ENCODE measurements at places on chromosomes 16 and 17.

DNA sequence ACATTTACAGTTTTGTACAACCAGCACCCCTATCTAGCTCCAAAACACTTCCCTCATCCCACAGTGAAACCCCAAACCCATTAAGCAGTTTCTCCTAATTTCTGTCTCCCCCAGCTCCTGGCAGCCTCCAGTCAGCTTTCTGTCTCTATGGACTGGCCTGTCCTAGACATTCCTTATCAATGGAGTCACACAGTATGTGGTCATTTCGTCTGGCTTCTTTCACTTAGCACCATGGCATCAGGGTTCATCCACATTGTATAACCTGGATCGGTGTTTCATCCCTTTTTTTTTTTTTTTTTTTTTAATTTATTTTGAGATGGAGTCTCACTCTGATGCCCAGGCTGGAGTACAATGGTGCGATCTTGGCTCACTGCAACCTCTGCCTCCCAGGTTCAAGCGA lies 68.5 kb downstream of the ZDHHC7 start:
- no peak for DNase-seq

- peak; percentile 93 for DNase-seq
These were observed 5.9 kb downstream of the PAM16 start for GRCh38 chr16:4344983-4345835.

DNA sequence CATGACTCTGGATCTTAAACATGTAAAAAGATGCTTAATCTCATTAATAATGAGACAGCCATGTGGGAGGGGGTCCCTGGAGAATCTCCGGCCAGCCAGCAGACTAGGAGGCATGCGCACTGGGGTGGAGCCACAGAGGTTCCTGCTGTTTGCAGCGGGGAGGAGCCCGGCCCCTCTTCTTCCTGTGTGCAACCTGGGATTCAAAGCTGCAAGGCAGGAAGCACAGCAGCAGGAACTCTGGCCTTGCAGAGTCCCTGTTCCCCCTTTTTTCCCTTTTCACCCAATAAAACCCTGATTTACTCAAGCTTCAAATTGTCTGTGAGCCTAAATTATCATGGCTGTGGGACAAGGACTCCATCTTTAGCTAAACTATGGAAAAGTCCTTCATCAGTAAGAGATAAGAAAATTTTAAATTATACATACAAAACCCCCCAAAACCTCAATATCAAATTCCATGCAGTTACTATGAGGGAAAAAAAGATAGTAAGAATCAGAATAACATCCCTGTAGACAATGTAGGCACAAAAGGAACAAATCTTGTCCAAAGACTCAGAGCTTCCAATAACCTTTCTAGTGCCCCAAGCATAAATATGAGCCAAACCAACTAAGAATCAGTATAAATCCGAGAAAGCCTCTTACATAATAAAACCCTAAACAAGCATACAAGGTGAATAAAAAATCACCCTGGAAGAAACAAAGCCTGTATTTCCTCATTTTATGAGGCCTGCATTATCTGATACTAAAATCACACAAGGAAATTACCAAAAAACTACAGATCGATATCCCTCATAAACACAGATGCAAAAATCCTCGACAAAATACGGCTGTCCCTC lies 12.1 kb downstream of the CFDP1 start:
- DNase-seq, result peak; percentile 35

- no peak for DNase-seq
These were observed 14.0 kb upstream of the SLC6A4 start for GRCh38 chr17:30249460-30249859.

GRCh38 chr17:82305727-82306300 lies 11.6 kb downstream of the CD7 start:
- DNase-seq, result no peak

GRCh38 chr17:35799942-35800341 lies 4.5 kb upstream of the MMP28 start:
- no peak for DNase-seq

- peak; percentile 91 for DNase-seq
These were observed at the start of gene BTBD17 for GRCh38 chr17:74361230-74362068. BTBD17 (minus strand) TSS chr17:74361868; CDS start chr17:74361819, 49 bp downstream.

DNA sequence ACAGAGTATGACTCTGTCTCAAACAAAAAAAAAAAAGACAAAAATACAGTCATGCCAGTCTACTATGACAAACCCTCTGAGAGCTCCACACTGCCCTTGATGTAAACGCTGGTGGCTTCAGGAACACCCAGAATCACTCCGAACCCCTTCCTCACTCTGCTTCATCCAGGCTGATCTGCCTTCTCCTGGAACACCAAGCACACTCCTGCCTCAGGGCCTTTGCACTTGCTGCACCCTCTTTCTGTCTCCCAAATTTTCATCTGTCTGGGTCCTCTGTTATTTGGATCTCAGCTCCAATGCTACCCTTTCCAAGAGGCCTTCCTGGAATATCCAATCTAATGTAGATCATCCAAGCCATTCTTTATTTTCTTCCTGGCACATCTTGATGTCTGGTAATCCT lies 7.9 kb upstream of the SLC39A11 start:
- no peak for DNase-seq

DNA sequence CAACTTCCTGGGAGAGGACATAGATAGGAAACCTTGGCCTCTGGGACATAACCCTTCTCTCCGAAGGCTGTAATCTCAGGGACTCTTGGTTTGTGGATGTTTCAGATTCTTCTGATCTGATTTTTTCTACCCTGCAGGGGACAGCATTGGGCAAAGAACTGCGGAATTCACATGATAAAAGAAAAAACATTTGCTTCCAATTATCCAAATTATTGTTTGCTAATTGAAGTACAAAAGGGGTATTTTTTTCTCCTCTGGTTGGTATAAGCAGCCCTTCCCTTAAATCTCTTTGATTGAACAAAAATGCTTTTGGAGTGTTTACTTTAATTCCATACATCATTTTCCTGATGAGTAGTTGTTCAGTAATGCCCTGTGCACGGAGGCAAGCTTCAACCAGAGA lies 251.7 kb upstream of the IRX3 start:
- DNase-seq, result peak; percentile 55

DNA sequence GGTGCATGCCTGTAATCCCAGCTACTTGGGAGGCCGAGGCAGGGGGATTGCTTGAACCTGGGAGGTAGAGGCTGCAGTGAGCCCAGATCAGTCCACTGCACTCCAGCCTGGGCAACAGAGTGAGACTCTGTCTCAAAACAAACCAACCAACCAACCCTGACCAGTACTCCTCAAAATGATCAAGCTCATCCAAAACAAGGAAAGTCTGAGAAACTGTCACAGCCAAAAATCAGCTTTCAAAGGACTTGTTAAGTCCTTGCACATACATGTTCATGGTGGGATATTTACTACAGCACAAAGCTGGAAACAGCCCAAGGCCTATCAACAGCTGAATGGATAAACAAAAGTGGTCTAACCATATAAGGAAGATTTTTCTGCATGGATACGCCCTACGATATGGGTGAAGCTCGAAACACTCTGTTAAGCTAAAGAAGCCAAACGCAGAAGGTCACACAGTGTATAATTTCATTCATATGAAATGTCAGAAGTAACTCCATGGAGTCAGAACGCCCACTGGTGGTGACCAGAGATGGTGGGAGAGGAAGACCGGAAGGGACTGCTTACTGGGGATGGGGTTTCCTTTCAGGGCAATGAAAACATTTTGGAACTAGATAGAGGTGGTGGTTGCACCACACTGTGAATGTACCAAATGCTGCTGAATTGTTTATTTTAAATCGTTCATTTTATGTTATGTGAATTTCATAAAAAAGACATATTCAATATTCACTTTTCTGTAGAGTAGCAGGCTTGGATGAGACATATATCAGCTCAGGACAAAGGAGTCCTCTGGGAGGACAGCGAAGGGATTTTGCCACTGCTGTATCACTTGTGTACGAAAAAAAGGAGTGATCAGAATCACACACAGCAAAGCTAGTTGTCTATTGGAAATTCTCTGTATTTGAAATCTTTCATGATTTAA lies 17.7 kb downstream of the CCL17 start:
- no peak for DNase-seq

- no peak for DNase-seq
These were observed 29.7 kb downstream of the KSR1 start for GRCh38 chr17:27485716-27486495.

DNA sequence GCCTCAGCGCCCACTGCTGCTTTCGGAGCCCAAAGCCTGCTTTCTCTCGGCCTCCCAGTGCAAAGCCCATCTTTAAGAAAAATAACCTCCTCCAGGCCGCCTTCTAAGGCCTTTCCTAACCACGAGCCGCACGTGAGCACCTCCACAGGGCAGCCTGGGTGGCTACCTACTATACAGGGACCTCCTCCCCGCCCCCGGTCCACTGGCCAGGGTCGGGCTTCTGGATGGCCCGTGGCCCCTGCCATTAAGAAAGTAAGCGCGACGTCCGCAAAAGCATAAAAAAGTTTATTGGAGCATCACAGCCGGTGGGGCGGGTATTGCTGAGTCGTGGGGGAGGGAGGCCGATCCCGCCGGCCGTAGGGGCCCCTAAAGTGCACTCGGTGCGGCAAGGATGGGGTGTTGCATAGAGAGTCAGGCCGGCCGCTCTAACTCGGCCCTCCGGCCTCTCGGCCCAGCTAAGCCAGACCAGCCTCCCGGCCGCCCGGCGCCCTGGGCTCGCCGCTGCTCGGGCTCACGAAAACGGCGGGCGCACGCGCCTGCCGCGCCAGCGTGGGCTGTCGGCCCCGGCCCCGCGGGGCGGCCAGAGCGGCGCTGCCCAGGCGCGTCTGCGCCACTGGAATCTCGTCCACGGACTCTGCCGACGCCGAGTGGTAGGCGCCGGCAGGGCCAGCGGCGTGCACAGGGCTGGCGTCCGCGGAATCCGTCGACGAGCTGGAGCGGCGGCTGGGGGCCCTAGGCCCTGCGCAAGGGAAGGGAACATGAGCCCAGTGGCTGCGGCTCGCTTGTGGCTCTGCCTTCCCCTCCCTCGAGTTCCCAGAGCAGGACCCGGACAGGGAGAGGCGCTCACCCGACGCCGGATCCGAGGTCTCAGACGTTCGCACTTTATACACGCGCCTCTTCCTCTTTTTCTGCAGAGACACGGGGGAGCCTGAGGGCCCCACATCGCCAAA lies 1.1 kb upstream of the TPPP3 start:
- DNase-seq, result no peak

- DNase-seq, result no peak
These were observed 88.3 kb downstream of the PRKCB start for GRCh38 chr16:23924128-23924527.

DNA sequence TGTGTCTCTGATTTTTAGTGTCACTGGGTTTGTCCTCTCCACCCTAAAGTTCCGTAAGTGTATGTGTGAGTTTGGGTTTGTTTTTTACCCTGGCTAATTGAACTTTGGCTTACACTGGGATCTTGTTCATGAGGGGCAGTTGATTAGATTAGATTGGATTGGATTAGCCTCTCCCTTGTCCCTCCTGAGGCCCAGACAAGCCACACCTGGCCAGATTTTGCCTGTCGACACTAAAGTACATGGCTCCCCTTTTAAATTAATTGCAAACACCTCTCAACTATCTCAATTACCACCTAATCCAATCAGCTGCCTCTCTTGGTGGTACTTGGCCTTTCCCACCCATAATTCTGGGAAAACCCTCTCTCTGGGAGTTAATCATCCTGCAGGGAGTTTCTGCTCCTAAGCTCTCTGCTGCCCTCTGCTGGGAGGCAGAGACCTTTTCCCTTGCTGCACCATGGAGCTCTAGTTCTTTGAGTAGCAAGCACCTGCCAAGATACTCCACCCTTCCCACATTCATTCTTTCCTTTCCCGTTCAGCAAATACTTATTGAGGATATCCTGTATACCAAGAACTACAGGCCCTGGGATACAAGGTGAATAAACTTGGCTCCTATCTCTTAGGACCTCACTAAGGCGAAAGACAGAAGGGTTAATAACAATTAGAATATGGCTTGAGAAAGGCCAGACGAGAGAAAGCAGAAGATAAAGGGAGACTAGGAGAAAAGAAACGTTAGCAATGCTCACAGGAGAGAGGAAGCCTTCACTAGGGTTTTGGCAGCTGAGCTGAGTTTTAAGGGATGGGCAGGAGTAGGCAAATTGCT lies 60.0 kb upstream of the MPHOSPH6 start:
- peak; percentile 87 for DNase-seq

- no peak for DNase-seq
These were observed 121.0 kb downstream of the COPRS start for GRCh38 chr17:31738067-31738466.

- DNase-seq, result no peak
These were observed 11.7 kb downstream of the COX11 start for GRCh38 chr17:54956791-54957190.

GRCh38 chr16:48405153-48405552 lies 19.9 kb upstream of the SIAH1 start:
- no peak for DNase-seq

- DNase-seq, result no peak
These were observed 200.1 kb downstream of the KCNJ2 start for GRCh38 chr17:70369391-70369790.

DNA sequence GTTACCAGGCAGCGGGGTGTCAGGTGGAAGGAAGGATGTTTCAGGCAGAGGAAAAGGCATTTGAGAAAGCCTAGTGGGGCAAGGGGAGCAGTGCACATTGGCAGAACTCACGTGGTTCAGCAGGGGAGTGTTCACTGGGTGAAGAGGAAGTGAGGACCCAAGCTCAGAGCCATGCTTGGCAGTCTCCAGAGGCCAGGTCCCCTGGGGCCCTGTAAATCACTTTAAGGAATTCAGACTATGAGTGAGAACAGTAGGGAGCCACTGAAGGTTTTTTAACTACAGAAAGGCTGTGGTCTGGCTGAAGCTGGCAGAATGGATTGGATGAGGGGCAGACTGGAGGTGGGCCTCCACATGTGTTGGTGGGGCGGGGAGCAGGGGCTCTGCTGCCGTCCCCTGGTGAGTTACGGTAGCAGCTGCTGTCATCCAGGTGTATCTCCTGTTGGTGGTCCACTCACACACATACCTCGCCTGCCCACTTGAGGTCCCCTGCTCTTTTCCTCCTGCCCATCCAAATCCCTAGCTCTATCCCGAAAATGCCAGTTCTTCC lies 5.1 kb downstream of the CLEC16A start:
- no peak for DNase-seq

DNA sequence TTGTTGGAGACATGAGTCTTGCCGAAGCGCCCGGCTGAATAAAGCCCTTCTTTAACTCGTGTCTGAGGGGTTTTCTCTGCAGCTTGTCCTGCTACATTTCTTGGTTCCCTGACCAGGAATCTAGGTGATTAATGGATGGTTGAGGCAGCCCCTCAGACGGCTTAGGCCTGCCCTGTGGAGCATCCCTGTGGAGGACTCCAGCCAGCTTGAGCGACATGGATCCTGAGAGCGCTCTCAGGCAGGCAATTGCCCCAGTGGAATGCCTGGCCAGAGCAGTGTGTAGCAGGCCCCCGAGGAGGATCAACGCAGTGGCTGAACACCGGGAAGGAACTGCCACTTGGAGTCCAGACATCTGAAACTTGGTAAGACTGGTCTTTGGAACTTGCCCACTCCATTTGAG lies 17.3 kb upstream of the ENDOV start:
- no peak for DNase-seq

DNA sequence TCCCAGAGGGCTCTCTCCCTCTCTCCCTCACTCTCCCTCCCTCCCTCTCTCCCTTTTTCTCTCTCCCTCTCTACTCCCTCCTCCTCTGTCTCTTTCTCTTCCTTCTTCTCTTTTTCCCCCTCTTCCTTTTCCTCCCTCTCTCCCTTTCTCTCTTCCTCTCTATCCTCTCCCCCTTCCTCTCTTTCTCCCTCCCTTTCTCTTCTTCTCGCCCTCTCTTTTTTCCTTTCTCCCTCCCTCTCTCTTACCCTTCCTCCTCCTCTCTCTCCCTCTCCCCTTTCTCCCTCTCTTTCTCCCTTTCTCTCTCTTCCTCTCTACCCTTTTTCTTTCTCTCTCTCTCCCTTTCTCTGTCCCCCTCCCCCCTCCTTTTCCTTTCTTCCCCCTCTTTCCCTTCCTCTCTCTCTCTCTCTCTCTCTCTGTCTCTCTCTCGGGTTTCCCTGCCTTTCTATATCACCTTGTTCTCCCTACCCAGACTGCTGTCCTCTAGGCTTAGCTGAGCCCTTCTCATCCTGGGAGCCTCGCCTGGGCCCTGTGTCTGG lies 25.8 kb upstream of the TMEM220 start:
- DNase-seq, result no peak
